ENCODE measurements at places on chromosomes 2 and 18.

DNA sequence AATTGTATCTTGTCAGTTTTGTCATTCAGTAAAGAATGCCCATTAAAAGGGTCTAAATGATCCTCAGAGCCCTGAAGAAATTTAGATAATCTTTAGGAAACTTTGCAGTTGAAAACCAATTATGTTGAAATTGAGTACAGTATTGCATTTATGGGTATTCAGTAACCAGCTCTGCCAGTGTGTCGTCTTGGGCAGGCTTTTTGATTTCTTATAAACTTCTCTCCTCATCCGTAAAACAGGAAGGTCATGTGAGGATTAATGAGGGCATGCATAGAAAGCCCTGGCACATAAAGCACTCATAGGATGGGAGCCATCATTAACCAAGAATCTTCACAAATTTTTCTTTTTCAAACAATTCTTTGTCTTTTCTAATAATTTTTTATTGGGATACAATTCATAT, 14.8 kb downstream of the PNO1 start:
- DNase-seq: no peak

GRCh38 chr2:15306706-15307105, 254.4 kb downstream of the NBAS start:
- no peak for DNase-seq

DNA sequence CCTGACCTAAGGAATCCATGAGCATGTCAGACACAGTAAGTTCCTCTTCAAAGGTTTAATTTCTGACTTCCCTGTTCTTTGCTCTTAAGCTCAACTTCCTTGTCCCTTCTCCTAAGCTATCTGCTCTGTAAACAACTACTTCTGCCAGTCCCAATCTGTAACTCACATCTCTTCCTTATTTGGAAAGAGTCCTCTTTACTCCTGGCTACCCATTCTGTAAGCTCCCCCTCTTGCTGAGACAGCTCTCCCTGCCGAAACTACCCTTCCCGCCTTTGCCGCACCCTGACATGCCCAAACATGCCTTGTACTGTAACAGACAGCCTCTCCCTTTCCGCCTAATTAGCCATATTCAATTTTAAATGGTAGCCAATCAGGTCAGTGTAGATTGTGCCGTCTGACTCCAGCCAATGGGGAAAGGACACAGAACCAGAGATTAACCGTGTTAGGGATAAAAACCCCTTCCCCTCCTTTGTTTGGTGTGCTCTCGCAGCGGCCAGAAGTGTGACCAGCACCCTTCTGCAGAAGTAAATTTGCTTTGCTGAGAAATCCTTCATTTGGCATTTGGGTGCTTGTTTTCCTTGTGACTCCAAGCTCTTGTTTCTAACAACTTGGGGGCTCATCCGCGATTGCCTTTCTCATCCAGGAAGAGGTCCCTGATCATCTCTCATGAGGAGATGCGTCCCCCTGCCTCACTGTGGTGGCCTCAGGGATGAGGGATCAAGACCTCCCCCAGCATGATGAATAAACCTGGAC, 49.0 kb downstream of the PIAS2 start:
- no peak for DNase-seq

DNA sequence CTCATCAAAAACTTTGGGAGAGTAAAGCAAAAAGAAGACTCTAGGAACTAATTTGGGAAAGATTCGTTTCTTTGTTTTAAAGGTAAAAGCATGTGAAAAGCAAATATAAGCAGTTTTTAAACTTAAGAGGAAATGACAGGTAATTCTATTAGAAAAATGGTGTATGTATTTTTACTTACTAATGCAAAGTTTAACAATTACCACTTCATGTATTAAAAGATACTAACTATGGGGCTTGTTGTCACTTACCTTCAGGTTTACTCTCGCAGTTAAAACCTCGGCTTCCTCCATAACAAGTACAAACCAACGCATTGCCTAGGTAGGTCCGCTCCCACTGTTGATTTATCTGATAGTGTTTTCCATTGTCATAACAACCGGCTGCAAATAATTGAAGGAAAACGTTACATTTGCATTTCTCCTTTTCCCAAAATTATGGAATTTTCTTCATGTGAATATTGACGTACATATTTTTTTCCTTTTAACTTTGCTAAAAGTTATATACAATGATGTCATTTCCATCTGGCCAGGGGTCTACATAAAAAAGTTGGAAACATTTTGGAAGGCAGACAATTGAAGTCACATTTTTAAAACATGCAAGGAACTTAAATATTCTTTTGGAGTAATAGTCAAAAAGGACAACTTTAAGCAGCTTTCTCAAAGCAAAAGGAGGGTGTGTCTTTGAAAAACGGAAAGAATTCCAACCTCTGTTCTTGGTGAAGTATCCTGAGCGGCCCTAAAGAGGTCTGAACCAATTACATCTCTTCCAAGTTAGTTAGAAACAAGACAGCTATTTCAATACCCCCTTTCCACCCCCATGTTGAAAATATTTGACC, 1.2 kb downstream of the FN1 start:
- DNase-seq: no peak

GRCh38 chr18:42412896-42413295, 457.9 kb downstream of the PIK3C3 start:
- DNase-seq: no peak

All from activated T-cell treated with anti-CD3 and anti-CD28 coated beads for 48 hours (primary cell).